Right renal cortex interstitium (tissue), 3 donors: ENCODE measurements at places on chromosomes 4 and X. TPM values are rescaled to one million over a fixed set of nuclear protein-coding genes. Genes with fewer than 3 reads are reported as not detected.

GRCh38 chr4:130008461-130008860, 912.5 kb downstream of the C4orf33 start:
- no peak for DNase-seq

The FMR1NB gene
- not detected for polyA plus RNA-seq

DNA sequence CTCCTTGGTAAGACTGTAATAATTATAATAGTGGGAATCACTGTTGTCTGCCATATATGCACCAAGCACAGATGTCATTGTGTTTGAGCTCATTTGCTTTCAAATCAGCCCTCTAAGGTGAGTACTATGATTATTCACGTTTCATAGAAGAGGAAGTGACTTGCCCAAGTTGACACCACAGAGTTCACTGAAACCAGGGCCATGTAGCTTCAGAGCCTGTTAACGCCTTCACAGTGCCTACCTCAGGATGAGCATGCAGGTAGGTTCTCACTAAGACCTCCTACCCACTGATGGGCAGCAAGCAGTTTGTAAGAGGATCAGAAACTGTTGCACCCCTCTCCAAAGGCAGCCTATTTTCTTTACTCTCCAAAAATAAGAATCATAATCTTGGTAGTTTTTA, 27.4 kb downstream of the TMPRSS11A start:
- DNase-seq = no peak

DNA sequence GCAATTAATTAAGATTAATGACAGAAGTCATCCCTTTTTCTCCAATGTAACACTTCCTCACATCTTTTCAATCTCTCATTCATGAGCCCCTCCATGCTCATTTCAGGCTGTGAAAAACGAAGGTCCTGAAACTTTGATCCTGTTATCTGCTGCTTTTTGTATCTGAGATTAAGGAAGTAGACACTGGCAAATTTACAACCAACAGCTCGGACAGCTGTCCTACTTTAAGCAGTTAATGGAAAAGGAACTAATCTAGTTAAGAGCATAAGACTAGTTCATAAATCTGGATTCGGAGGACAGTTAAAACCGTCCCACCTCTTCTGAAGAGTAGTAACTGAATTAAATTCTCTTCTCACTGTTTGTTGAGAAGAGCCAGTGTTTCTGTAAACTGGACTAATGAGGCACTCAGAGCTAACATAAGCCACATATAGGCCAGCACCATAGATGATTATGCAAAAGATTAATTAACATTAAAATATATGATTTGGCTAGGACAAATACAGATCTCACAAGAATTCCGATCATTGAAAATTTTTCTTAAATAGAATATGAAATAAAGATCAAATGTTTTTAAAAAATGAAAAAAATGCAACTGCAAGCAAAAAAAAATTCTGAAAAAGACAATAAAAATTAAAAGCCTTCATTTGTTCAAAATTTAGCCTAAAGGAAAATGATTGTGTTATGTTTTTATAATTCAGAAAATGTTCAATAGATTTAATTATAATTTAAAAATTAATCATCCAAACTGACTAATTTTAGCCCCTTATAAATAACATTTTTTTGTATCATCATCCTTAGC, 114.4 kb downstream of the ANTXR2 start:
- no peak for DNase-seq

GRCh38 chr4:185357733-185358440, 37.8 kb downstream of the LRP2BP start:
- no peak for DNase-seq

The ADH7 gene
- not detected for polyA plus RNA-seq

The PDE6B gene
- 38.3 TPM for polyA plus RNA-seq

GRCh38 chr4:138013625-138014024, 228.5 kb downstream of the SLC7A11 start:
- no peak for DNase-seq

The CCDC158 gene
- 0.27 TPM for polyA plus RNA-seq

The NXF2B gene
- 0.79 TPM for polyA plus RNA-seq

The TLL1 gene
- polyA plus RNA-seq = 2.0 TPM

The NEUROG2 gene
- polyA plus RNA-seq = not detected

The MAGEA9B gene
- polyA plus RNA-seq = not detected

The KCNE5 gene
- polyA plus RNA-seq = 5.2 TPM

DNA sequence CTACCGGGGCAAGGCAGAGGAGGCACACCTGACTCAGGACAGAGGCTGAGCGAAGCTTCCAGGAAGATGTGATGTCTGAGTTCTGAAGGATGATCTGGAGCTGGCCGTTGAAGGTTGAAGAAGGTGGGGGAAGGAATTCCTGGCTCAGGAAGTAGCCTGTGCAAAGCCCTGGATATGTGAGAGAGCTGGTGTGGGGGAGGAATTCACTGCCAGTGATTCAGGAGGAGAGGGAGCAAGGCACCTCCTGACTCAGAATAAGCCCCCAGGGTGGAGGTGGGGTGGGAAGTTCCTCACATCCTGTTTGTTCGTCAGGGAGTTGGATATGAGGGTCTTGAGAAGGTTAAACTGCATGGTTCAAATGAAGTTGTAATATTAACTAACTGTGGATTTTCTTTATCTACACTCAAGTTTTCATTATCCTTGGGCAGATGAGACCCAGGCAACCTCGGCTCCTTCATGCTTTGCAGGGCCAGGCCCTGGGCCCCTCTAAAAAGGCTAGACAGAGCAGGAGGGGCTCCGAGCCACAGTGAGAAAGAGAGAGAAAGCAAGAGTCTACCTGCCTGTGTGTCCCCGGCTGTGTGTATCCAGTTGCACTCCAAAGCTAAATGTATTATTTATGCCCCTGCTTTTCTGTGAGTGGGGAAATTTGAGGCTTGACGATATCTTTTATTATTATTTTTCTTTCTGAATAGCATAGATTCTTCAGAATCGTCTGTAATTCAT, 7.1 kb downstream of the NHSL2 start:
- no peak for DNase-seq

- DNase-seq = no peak
Measured at GRCh38 chr4:174141876-174142275, 141.6 kb downstream of the FBXO8 start.
